ENCODE measurements at places on chromosomes 2 and 18.

DNA sequence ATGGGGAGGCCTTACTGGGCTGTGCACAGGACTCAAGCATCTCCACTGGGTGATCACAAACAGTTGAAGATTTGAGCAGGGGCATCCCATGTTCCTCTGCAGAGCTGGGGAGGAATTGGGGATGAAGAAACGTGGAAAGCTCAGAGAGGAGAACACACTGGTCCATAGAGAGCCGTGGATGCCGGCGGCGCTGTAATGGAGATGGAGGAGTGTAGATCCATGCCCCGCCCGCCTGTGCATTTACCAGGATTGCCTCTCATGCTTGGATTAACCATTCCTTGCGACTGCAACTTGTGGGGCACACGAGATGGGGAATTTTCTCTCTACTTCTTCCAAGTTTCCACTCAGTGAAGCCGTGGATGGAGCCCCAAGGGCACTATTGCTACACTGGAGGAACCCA is 115.9 kb downstream of the NCK2 start:
- no peak for DNase-seq

- no peak for DNase-seq
These were observed 55.1 kb upstream of the MAP4K3 start for GRCh38 chr2:39492095-39492590.

DNA sequence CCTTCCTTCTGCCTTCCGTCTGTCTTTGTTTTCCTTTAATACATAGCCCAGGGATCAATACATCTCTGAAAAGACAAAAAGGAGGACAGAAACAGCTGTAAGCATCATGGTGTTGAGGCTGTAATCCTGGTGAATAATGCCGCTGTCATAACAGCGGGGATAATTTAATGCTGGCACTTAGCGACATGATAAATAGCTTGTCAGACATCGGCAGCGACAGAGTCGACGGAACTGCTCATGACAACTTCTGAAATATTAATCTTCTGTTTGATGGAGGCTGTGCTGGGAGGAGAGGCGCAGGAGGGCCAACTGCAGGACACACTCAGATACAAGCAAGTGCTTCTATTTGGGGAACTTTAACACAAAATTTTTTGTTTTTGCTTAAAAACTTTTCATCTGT is 602.2 kb downstream of the GALR1 start:
- DNase-seq, result no peak

DNA sequence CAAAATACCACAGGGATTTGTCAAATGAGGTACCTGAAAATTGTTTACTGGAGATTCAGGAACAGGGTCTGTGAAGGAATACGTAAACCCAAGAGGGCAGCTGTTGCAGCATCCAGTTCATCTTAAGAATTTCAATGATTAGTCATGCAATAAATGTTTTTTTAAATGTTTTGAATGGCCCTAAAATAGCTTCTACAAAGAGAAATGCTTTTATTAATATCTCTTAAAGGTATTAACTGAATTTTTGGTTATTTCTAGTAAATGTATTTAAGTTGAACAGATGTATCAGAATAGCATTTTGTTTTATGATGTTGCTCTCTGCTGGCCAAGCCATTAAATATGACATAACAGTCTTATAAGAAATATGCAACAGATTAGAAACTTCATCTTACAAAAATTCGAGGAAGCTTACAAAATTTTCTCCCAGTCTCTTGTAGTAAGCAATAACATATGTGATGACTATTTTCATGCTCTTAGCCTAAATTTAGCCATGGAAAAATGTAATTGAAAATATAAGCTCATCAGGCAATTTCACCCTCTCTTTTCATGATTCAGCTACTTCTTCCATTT is 863.9 kb downstream of the SUCLG1 start:
- DNase-seq, result no peak

GRCh38 chr2:76009484-76009883 is 298.8 kb upstream of the GCFC2 start:
- no peak for DNase-seq

GRCh38 chr18:45686891-45687611 is 36.9 kb upstream of the SLC14A1 start:
- peak; percentile 25 for DNase-seq

DNA sequence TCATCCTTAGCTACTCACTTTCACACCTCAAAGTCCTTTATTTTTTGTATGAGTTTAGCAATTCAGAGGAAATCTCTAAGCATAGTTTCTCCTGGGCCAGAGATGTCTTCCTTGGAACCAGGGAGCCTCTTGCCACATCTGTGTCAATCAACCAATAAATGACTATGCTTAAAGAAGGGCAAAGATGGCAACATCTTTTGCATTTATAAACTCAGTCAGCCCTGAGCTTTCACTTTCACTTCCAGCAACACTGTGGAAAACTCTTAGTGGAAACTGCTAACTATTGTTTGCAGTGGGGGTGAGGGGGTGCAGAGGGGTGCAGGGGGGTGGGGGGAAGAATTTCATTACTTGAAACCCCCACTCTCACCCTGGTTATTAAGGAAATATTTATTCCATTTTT is 3.4 kb downstream of the ACVR1C start:
- no peak for DNase-seq

DNA sequence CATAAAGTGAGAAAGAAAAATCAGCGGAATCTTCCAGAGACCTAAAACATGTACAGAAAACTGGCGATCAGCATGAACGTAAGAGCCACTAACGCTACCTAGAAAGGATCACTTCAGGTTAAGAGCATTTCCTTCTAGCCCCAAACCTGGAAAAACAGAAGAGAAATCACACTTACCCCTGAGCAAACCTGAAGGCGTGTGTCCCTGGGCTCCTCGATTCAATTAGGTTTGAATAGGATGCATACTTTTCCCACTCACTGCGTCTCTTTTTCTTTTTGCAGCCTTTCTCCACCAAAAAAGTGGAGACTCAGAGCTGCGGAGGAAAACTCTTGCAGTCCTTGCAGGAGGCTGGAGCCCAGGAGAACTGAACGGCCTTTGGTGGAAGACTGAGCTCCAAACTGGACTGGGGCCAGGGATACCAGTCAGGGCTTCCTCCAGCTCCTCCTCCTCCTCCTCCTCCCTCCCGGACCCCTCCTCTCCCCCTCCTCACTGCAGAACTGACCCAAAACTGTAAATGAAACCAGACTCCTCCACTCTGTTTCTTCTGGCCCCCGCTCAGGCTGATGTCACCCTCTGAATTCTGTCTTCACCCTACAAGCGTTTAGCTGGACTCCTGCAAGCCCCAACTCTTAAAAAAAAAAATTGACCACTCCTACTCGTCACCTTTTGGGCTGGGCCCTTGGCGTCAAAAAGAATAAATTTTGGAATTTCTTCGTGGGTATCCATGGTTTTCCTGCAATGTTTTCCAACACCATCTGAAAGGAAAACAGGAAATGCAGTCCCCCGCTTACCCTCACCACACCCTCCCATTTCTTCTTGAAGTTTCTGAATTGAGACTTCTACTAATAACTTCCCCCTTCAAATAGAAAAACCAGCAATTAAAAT is at the start of gene COL6A3:
COL6A3 (minus strand) TSS at position 388 of the 885 bp plus-strand sequence. CDS start 17,347 bp downstream, outside the sequence.
- DNase-seq, result no peak

DNA sequence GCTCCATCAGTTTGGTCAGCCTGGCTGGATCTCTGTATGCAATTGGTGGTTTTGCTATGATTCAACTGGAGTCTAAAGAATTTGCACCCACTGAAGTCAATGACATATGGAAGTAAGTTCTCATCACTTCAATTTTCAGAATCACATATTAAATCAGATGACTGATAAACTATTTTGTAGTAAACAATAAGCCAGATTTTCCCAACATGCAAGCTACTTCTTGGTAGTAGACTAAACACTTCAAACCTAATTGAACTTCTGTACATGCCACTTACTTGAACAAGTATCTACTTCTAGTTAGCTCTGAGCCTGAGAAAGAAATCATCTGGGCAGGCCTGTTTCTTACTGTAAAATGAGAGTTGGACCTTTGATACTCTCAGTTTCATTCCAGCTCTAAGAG is 11.4 kb downstream of the KLHL41 start:
- no peak for DNase-seq

GRCh38 chr2:8244639-8245038 is 437.2 kb upstream of the ID2 start:
- no peak for DNase-seq

- DNase-seq, result no peak
These were observed 16.5 kb downstream of the DYNC1I2 start for GRCh38 chr2:171703574-171704347.

GRCh38 chr2:57696016-57696415 is 350.6 kb upstream of the VRK2 start:
- no peak for DNase-seq

DNA sequence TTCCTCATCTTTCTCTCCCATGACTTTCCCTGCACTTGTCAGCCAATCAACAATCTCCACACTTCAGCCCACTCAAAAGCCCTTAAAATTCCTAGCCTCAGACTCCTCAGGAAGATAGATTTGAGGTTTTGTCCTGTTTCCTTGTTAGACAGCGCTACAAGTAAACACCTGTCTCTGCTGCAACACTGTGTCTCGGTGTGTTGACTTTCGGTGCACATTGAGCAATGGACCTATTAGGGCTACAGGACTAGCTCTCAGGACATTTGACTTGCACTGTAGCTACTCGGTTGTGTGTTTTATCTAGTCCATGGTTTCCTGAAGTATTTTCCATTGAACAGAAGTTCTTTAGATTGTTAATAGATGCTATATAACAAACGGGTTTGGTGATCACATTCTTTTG is 140.9 kb upstream of the XPO1 start:
- no peak for DNase-seq

GRCh38 chr2:213216461-213216860 is 65.0 kb upstream of the IKZF2 start:
- DNase-seq, result no peak

GRCh38 chr2:234849678-234850077 is 102.1 kb upstream of the SH3BP4 start:
- no peak for DNase-seq

DNA sequence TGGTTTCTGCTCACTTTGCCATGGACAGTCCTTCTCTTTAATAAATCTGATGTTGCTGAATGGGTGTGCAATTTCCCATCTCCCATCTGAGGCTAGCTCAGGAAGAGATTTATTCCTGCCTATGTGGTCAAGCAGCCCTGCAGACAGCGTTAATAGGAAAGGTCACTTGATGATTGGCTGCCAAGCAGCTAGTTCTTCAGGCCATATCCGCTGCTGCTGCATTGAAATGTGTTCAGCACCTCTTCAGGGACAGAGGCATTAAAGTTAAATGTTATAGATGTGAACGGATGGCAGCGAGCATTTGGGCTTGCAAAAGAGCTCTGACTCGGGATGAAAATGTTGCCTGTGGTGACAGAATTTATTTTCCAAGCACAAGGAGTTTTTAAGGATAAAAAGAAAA is 474.2 kb downstream of the PIK3C3 start:
- no peak for DNase-seq

GRCh38 chr2:226973816-226974215 is 138.0 kb downstream of the RHBDD1 start:
- no peak for DNase-seq

GRCh38 chr2:146642066-146642465 is 1202.8 kb upstream of the ACVR2A start:
- DNase-seq, result no peak

GRCh38 chr2:9703701-9704221 is 73.0 kb upstream of the YWHAQ start:
- no peak for DNase-seq

Data from activated CD4-positive, alpha-beta T cell treated with anti-CD3 and anti-CD28 coated beads, Interleukin-2, amount 50 U/mL, for 4 hours (primary cell).